ENCODE measurements at places on chromosomes 6 and 20. TPM values are rescaled to one million over a fixed set of nuclear protein-coding genes. Genes with fewer than 3 reads are reported as not detected.

DNA sequence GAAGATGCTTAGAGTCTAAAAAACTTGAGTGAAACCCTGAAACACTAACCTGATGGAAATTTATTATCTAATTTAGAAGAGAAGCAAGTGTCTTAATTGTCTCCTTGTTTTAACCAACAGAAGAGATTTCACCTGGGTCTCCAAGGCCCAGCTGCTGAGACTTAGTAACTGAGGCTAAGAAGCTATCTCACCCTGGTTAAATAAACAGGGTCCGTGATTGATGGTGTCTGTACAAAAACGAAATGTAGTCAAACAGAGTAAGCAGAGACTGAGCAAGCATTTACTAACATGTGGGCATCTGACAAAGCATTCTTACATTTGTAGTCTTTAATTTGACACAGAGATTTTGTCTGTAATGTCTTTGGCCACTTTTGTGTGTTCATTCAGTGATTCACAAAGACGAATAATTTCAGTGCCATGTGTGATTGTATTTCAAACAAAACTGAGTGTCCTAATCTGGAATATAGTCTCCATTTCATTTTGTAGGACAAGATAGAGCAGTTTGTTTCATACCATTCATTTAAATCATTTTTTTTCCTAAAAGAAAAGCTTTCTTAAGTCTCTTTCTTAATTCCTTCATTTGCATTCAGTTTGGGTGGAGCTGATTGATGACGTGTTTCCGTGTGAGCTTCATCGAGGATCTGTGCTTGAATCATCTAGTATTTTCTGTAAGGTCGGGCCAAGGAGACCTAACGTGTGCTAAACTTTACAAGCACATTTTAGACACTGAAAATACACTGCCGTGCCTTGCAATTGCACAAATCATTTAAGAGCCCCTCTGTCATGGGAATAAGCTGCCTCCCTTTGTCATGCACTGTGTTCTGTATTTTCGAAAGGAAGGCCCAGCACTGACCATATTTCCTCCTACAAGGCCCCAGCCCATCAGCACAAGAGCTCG lies 170.6 kb upstream of the QKI start:
- DNase-seq, result no peak

GRCh38 chr6:136067731-136068341 lies 182.3 kb downstream of the MTFR2 start:
- DNase-seq, result no peak

The TFAP2D gene
- total RNA-seq, result not detected

The SHLD1 gene
- total RNA-seq, result 5.8 TPM

The IPCEF1 gene
- 8.8 TPM for total RNA-seq
